ENCODE measurements at places on chromosomes 2 and 18. TPM values are rescaled to one million over a fixed set of nuclear protein-coding genes. Genes with fewer than 3 reads are reported as not detected.

The GALNT5 gene
- 73.6 TPM for total RNA-seq

The CD8A gene
- total RNA-seq, result not detected

The UGT1A3 gene
- total RNA-seq, result not detected

The L3MBTL4 gene
- total RNA-seq, result under 0.01 TPM

The RPRM gene
- total RNA-seq, result not detected

All from IMR-90 (cell line).